ENCODE measurements at places on chromosomes 1 and 21.

GRCh38 chr1:77280962-77281361 is 857 bp upstream of the AK5 start:
- DNase-seq: no peak

DNA sequence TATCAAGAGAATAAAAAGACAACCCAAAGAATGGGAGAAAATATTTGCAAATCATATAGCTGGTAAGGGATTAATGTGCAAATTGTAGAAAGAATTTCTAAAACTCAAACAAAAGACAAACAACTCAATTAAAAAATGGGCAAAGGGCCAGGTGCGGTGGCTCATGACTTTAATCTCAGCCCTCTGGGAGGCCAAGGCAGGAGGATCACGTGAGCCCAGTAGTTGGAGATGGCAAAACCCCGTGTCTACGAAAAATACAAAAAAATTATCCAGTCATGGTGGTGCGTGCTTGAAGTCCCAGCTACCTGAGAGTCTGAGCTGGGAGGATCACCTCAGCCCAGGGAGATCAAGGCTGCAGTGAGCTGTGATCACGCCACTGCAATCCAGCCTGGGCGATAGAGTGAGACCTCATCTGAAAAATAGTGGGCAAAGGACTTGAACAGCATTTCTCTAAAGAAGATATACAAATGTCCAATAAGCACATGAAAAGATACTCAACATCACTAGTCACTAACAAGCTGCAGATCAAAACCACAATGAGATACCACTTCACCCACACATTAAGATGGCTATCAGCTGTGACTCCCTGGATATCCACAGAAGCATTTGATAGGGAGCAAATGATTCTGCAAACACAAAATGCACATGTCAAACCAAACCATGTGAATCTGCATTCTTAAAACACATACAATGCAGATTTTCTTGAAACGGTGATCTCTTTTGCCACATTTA is 20.9 kb downstream of the SLC30A1 start:
- DNase-seq: peak; percentile 58

- DNase-seq: no peak
Measured at GRCh38 chr1:187245201-187245600, 416.5 kb downstream of the PLA2G4A start.

DNA sequence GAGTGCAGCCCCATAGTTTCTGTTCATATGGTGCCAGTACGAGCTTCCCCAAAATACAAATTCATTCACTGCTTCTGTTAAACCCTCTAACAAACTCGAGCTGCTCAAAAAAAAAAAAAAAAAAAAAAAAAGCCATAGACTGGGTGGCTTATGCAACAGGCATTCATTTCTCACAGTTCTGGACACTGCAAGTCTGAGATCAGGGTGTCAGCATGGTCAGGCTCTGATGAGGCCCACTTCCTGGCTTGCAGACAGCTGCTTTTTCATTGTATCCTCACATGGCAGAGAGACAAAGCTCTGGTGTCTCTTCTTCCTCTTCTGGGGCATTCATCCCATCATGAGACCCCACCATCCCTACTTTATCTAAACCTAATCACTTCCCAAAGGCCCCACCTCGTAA is 121.6 kb downstream of the PTBP2 start:
- no peak for DNase-seq

DNA sequence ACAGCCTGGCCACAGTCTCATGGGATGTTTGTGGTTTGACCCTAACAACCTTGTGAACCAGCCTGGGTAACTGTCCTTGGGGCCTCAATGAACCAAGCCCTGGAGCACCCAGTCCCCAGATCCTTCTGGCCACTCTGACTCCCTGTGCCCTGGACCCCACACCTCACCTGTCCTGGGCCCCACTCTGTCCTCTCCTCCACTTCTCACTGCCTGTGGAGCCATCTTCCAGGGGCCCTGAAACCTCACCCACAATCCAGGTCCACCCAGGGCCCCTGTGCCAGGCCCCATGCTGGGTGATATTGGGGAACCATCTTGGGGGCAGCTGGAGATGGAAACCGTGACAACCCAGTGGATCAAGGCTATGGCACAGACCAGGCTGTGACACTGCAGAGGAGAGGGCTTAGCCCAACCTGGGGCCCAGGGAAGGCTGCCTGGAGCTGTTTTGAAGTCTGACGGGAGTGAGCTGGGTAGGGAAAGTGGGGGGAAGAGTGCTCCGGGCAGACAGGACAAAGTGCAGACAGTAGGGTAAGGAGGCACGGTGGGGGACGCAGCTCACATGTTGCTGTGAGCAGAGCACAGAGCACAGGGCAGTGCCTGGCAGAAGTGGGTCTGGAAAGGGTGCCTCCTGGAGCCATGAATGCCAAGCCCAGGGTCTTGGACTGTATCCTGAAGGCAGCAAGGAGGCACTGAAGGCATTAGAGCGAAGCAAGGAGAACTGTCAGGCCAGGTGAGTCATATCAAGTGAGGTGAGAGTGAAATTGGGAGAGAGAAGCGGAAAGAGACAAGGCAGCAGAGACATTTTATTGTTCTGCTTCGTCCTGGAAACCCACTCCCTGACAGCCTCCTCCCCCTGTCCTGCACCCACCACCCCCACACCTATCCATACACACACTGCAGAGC is 12.1 kb upstream of the LRP8 start:
- peak; percentile 40 for DNase-seq

DNA sequence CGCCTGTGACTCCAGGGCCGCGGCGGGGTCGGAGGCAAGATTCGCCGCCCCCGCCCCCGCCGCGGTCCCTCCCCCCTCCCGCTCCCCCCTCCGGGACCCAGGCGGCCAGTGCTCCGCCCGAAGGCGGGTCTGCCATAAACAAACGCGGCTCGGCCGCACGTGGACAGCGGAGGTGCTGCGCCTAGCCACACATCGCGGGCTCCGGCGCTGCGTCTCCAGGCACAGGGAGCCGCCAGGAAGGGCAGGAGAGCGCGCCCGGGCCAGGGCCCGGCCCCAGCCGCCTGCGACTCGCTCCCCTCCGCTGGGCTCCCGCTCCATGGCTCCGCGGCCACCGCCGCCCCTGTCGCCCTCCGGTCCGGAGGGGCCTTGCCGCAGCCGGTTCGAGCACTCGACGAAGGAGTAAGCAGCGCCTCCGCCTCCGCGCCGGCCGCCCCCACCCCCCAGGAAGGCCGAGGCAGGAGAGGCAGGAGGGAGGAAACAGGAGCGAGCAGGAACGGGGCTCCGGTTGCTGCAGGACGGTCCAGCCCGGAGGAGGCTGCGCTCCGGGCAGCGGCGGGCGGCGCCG is at the start of gene SIM2:
Gene SIM2 (plus strand): TSS at position 135 of the 565 bp plus-strand sequence. CDS start 632 bp downstream, outside the sequence.
- no peak for DNase-seq

DNA sequence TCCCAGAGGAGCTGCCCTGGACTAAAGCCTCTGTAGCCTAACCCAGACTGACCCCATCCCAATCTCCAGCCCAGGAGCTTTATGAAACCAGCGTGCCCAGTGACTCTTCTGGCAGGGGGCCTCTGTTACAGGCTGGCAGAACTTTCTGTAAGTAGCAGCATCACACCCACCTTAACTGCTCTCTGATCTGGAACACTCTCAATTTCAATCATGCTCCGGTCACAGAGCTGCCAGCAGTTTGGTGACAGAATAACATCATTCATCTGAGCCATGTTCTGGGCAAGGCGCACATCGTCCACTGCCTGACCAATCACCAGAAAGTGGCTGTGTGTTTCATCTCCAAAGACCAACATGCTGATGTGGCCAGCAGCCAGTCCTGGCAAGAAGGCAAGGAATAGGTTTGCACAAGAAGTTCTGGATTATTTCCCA is 14.7 kb downstream of the ADCY10 start:
- DNase-seq: no peak

DNA sequence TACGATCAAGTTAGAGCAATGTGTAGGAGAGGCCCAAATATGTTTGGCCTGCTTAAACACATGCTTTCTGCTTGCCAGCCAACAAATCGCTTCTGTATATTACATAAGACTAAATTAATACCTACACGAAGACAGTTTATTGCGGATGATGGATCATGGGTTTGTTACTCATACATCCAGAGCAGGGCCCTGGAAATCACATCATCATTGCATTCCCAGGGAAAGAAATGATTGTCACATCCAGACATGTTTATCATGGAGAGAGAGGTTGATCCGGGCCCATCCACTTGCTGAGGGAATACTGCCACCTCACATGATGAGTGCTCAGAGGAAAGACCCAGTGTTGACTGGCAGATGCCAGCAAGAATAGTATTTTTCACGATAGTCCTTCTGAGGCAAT is 282.6 kb downstream of the NUF2 start:
- DNase-seq: no peak

GRCh38 chr1:194469282-194469681 is 1282.9 kb upstream of the B3GALT2 start:
- no peak for DNase-seq

GRCh38 chr1:41241749-41242341 is at the start of gene SCMH1:
TSS of gene SCMH1 (minus strand) at chr1:41242306. CDS start at chr1:41186133, 56,173 bp downstream.
- no peak for DNase-seq

GRCh38 chr21:27388825-27389224 is 421.9 kb upstream of the ADAMTS5 start:
- no peak for DNase-seq

DNA sequence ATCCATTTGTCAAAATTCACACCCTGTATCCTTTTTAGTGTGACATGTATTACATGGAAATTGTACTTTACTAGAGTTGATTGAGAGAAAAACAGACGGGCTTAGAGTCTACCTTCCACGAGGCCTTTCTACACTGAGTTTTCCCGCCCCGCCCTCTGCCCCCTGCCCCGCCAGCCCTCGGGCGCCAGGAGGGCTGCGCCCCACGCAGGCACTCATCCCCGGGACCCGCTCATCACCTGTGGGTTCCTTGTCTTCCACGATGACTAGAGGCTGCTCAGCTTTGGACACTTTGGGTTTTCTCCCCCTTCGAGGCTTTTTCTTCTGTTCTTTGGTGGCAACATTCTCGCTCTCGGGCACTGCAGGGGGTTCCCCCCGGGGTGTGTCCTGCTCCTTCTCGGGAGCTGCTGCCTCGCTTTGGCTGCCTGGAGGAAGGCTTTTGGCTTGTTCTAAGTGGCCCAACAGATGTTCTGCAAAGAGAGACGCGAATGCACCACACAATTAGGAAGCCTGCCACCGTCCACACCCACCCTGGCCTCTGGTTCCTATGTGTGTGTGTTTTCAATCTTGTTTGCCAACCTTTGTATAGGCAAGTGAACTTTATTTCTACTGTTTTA is 39.6 kb downstream of the PRDM15 start:
- DNase-seq: no peak

GRCh38 chr1:9413877-9414213 is 121.2 kb downstream of the SPSB1 start:
- DNase-seq: no peak

DNA sequence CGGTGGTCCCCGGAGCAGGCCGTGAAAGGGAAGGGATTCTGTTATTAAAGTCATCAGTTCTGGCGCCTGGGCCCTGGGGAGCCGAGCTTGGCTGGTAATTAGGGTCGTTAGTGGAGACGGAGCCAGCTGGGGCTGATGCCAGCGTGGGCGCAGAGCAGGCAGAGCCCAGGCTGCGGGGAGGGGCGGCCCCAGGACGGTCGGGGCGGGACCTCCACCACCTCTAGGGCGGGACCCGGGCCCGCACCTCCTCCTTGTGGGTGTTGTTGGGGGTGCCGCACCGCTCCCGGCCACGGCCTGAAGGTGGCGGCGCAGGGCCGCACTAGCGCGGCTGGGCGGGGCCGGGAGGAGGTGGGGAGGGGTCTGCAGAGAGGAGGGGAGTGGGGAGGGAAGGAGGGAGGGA is 470.6 kb downstream of the PTPRU start:
- no peak for DNase-seq

- no peak for DNase-seq
Measured at GRCh38 chr1:162213281-162213912, 143.9 kb downstream of the NOS1AP start.

DNA sequence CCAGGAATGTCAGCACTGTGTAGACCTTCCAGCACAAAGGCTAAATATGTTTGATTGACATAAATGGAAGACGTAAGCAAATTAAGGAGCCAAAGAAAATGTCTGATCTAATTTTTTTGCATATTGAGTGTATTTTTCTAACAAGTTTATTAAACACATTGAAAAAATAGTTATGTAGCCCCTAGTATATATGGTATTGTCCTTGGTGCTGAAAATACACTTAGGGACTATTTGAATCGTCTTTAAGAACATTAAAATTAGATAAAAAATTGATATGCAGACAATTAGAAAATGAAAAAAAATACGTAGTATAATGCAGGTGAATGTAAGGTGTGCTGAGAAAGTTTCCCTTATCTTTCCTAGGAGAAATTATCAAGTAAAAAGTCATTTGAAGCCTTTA is 337.0 kb downstream of the OMA1 start:
- DNase-seq: no peak

Data from vagina (tissue), 2 donors.